ENCODE measurements at places on chromosomes 16 and 17. TPM values are rescaled to one million over a fixed set of nuclear protein-coding genes. Genes with fewer than 3 reads are reported as not detected.
A peak's percentile ranks its signal among the peaks of the same experiment; 100 is the strongest.

- DNase-seq: no peak
These were observed 900.0 kb upstream of the GOT2 start for GRCh38 chr16:59634004-59634579.

- peak; percentile 44 for DNase-seq
These were observed 30.1 kb upstream of the HAPSTR1 start for GRCh38 chr16:9061358-9061813.

DNA sequence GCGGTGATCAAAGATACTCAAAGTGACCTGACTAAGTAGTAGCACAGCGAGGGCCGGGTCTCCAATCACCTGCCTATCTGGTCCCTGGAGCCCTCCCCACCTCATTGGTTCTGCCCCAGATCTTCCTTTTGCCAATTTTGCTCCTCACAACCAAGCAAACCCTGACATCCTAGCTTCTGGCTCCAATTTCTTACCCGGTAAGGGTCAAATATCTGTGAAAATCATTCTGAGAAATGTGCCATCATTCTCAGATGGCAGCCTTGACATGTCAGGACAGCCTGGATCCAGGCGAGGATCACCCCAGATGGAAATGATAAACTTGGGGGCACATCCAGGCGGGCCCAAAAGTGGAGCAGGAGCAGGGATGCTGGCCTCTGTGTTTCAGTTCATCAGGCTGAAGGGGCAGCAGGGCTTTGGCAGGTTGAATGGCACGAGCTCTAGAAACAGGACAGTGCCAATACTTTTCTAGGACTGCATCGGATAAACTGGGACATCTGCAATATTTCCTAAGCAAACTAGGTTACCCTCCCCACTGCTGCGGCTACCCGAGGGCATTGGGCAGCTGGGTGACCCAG, 83.9 kb downstream of the SHISA6 start:
- DNase-seq: no peak

CA5A gene
- total RNA-seq: not detected

GRCh38 chr17:8821446-8822105, 22.4 kb upstream of the MFSD6L start:
- no peak for DNase-seq

PTX4 gene
- not detected for total RNA-seq

LPO gene
- total RNA-seq: not detected

DNA sequence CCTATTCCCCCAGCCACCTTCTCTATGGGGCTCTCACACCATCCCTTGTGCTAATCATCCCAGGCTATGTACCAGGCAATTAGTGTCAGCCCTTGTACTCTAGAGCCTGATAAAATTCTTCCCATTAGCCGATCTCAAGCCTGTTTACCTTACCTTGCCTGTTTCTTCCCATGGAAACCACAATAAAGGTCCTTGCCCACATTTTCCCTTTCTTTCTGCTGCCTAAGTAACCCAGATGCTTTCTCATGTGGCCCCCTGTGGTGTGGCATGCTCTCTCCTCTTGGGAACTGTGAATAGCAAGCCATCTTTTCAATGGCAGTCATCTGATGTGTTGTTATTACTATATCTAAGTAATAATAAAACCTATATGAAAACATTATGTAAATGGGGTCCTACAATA, 265.8 kb upstream of the ELAC2 start:
- DNase-seq: no peak

DNA sequence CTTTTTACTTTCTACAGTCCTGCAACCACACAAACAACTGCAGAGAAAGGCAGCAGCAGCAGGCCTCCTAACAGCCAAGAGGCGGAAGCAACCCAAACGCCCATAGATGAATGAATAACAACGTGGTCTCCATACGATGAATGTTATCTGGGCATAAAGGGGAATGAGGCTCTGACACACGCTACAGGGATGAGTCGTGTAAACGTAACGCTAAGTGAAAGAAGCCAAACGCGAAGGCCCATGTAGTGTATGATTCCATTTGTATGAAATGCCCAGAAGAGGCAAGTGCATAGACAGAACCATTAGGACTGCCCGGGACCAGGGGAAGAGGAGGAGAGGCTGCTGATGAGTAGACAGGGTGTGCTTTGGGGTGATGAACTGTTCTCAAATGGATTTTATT, 94.8 kb upstream of the DNAH17 start:
- no peak for DNase-seq

DNA sequence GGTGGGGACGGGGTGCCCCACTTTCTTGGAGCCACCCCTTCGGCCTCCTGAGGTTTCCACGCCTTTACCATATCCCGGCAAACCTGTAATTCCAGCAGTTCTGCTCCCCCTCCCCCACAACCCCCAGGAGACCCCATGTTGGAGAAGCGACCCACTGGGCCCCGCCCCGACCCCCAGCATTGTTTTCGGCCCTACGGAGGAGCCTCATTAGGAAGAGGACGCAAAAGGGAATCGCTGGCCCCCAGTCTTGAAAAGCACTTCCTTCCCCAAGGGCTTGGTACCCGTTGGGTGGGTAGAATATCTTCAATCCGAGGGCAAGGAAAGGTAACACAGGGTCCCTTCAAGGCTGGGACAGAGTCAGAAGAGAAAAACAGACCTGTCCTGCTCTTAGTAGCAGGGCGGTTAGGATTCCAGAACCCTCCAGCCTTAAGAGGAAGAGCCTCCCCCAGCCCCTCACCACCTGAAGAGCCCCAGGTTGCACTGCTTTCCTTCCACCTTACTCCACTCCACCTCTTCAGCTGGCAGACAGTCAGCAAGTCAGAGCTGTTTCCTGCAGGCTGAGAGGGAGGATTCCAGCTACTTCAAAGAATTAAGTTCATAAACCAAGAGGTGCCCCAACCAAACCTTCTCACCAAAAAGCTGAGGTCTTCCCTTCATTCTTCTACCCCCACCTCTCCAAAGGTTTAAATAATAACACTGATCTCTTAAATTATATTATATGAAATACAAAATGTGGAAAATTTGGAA, 803 bp upstream of the TLCD2 start:
- DNase-seq: no peak

SLFN11 gene
- total RNA-seq: 38.5 TPM

STH gene
- not detected for total RNA-seq

DNA sequence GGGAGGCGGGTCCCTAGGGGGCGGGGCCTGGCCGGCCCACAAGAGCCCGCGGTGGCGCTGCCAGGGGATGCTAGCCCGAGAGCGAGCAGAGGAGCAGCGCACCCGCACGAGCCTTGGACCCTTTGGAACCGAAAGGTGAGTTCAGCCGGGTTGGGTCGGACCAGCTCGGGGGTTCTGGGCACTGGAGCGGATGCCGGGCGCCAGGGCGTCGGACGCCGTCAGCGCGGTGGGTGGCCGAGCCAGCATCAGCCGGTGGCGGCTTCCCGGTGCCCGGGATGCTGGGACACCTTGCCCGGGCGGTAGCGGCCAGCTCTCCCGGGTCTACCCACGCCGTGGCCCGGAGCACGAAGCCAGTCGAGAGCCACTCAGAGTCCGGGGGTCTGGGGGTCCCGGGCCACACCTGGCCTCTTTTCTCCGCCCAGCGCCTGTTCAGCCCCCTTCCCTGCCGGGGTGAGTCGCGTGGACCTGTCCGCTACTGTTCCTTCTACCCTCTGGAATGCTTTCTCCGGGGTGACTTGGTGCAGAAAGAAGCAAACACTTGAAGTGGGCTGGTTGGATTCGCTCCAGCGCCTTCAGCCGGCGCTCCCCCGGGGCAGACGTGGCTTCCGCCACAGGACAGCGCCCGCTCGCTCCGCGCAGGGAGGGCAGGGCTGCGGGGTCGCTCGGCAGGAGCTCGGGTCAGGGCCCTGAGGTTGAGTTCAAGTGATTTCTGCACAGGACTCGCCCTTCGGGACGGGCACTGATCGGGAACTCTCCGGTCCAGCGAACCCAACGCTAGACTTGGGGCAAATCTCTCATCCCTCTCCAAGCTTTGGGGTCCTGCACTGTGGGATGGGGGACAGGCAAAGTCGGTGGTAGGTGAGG, at the start of gene SCNN1G:
SCNN1G (plus strand) TSS at position 67 of the 864 bp plus-strand sequence. CDS start 3,527 bp downstream, outside the sequence.
- peak; percentile 31 for DNase-seq

DNA sequence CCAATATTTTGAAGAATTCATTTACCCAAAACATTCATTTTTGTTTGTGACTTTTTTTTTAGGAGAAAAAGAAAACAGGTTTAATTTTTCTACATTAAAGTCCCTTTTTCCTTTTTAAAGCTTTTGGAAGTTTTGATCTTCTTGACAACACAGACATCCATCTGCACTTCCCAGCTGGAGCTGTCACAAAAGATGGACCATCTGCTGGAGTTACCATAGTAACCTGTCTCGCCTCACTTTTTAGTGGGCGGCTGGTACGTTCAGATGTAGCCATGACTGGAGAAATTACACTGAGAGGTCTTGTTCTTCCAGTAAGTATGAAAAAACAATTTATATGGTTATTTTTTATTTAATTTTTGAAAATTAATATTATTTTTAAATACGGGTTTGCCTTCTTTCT, 37.2 kb downstream of the SIAH1 start:
- peak; percentile 38 for DNase-seq

- DNase-seq: no peak
These were observed 47.5 kb downstream of the FOXL1 start for GRCh38 chr16:86625821-86626220.

GRCh38 chr16:73912281-73912680, 384.3 kb upstream of the PSMD7 start:
- DNase-seq: no peak

DNA sequence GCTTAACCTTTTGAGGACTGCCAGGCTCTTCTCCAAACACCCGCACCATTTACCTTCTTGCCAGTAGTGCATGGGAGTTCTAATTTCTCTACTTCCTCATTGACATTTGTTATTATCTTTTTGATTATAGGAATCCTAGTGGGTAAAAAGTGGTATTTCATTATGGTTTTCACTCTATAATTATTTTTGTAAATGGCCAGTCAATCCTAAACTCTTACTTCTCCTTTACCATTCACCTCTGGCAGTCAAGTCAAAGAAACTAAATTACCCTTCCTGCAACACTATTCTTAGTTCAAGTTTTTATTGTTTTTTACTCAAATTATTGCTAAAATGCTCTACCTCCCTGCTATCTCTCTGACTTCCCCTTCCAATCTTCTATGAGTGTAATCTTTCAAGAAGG, 29.8 kb upstream of the ANKFY1 start:
- no peak for DNase-seq

- no peak for DNase-seq
These were observed 1.5 kb upstream of the SHISA6 start for GRCh38 chr17:11239379-11239970.

- DNase-seq: no peak
These were observed 5.7 kb downstream of the ENO3 start for GRCh38 chr17:4956493-4957061.

- DNase-seq: no peak
These were observed 90.6 kb downstream of the TOX3 start for GRCh38 chr16:52456368-52456767.

Data from stomach (tissue), 19 donors.